ENCODE measurements at places on chromosomes 1 and 21.

DNA sequence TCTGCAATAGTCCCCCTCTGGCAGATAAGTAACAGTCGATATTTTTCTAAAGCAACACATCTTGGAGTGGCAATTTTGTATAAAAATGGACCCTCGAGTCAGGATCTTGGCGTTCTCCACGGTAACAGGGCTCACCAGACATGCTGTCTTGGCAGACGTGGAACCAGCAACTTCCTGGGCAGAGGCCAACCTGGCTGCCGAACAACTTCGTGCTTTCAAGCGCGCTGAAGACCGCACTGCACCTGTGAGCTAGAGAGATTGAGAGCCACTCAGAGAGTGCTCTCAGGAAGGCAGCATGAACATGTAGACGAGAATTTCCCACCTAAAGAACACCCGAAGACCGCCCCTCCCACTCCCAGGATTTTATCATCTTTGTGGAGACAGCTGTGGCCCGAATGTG, 7.3 kb downstream of the C1orf174 start:
- DNase-seq = no peak

GRCh38 chr1:112515311-112516009, 6.7 kb downstream of the WNT2B start:
- no peak for DNase-seq

DNA sequence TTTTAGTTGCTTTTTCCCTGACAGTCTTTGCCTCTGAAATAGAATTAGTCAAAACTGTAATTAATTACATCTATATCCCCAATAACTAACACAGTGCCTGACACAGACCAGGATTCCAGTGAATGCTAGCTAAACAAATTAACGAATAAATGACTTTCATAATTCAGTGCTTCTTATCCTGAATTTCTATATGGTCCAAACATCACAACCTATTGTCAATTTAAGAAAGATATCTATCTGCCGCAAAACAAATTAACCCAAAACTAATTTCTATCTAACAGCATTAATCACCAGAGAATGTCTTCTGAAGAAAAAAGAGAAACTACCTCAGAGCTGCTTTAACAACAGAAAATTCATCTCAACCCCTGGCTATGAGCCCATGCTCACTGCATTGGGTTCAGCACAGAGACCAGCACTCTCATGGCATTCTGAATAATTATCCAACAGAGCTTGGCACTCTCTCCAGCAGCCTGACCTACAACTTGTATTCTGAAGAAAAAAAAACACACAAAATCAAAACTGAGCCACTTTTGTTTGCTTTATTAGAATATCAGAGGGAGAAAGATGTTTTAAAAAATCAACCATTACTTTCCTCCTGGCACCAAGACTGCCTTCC, 547.3 kb upstream of the BEND5 start:
- DNase-seq = no peak

DNA sequence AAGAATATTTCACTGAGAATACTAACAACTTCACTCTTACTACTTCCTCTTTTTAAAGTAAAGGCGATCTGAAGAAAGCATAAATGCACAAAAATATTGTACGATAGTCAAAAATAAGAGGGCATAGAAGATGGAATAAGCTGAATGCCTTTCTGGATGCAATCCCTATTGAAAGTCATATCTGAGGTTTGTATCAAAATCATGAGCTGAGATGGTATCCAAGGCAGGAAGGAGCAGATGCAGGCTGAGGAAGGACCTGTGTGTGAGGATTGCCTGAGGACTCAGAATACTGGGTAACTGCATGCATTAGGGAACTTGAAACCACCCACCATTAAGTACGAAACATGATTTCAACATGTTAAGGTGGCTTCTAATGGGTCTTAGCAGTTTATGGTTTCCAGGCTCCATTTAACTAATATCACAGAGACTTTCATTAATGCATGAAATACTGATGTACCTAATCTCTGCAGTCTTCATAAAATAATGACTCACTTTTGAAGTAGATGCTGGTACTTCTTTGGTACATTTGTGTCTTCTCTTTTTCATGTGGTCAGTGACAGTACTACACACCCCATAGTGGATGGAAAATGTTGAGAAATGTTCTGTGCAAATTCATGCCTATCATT, 29.6 kb upstream of the RGS1 start:
- DNase-seq = no peak

All from T47D (cell line).